HepG2 (cell line): ENCODE measurements at places on chromosomes 5 and 9. TPM values are rescaled to one million over a fixed set of nuclear protein-coding genes. Genes with fewer than 3 reads are reported as not detected.

SLC4A9 gene
- polyA plus RNA-seq = 0.05 TPM in 1 of 2 replicates, not detected in the other

TTC23L gene
- 0.37 and 0.54 TPM in 2 replicates for polyA plus RNA-seq

FOXD4L4 gene
- 0.10 and 0.15 TPM in 2 replicates for polyA plus RNA-seq

- no peak for DNase-seq
Observed at GRCh38 chr9:133207540-133208170, 1.4 kb downstream of the OBP2B start.

DNA sequence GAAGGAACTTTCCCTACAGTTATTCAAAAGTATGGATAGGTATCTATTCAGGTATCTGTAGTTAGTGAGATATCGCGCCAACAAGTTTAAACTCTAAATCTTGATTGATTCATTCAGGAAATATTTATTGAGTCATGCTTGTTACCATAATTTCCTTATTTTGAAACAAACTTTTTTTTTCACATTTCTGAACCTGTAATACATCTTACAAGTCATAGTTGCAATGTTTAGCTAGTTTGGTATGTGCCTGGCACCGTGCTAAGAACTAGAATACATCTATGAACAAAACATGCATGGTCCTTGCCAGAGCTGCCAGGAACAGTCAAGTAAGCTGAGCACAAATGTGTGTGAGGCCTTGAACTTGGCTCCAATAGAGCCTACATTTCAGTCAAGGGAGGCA is 226.4 kb downstream of the PCSK5 start:
- DNase-seq = no peak

- DNase-seq = no peak
Observed at GRCh38 chr9:81597419-81598122, 91.8 kb downstream of the TLE1 start.

GRCh38 chr5:97182571-97183099 is 412 bp downstream of the RIOK2 start:
- peak; percentile 44 for DNase-seq

DNA sequence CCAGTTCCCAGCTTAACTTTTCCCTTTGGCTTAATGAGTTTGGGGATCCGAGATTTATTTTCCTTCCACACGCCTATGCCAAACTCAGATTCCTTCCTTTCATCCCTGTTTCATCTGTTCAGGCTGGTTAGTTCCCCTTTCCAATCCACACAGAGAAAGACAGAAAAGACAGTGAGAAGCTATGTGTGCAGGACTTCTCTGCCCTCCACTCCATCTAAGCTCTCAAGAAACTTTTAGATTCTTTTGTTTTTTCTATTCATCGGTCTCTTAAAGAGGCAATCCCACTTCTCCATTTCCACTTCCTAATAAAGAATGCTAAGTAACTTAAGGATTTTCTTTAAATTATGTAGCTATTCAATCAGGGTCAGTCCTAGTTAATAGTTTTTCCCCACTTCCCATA is 11.2 kb downstream of the ITGA1 start:
- no peak for DNase-seq

RMRP gene
- polyA plus RNA-seq = 36.7 and 51.4 TPM in 2 replicates

- DNase-seq = no peak
Observed at GRCh38 chr9:124394167-124394566, 21.1 kb downstream of the PSMB7 start.

SPINK4 gene
- 2.0 and 3.4 TPM in 2 replicates for polyA plus RNA-seq

PDGFRB gene
- polyA plus RNA-seq = 15.3 and 21.0 TPM in 2 replicates

ADRB2 gene
- polyA plus RNA-seq = 0.01 TPM in 1 of 2 replicates, not detected in the other

DNA sequence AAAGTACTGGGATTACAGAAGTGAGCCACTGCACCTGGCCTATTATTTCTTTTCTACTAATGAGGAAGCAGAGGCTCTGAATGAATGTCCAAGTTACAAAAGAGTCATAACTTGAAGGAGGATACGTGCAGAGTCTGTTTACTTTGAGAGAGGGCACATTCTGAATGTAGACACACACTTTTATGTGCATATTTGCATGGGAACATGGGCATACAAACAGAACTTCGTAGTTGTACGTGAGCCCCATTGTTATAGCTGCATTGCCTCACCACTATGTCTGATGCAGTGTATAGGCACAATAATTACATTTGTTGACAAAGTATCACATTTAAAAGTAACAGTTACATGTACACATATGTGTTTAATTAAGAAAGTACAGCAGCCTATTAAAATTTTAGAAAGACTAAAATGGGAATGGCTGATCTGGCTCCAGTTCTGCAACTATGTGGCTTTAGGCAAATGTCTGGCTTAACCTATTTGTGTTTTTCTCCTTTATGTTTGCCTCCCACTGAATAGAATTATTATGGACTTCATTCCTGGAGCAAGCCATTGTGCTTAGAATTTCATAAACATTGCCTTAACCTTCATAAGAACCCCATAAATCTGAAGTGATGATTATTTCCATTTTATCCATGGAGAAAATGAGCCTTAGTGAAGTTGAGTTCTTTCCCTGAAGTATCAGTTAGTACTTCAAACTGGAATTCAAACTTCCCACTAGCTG is 3.0 kb upstream of the DPYSL3 start:
- DNase-seq = no peak

DNA sequence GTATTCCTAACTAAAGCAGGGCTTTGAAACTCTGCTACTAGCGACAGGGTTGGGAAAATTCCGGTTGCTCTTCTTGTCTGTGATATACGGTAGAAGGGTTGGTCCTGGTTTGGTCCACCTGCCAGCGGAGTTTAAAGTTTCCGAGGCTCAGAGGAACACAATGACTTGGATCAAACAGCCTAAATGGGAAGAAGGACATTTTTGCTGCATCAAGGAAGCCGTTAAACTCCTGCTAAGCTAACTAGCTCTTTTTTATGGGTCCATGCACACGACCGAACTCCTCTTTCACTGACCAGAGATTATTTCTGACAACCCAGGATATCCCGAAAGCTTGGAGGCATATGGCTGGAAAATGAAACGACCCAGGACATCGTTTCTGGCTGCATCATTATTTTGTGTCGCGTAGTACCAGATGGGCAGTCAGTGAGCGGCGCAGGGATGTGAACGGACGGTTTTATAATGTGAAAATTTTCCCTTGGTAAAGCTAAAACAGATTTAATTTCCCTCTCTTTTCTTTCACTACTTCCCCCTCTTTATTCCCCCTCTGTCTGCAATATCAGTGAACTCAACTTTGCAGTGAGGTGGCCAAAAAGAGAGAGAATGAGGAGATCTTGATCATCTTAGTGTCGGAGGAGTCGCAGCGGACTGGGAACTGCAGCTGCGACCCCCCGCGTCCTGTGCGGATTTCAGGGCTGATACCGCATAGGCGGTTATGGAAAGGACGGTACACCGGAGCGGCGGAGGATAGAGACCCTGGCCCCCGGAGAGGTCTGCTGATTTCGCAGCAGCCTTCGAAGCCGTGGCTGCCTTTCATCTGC is at the start of gene LURAP1L:
Gene LURAP1L (plus strand): TSS at position 160 of the 818 bp plus-strand sequence. CDS start 696 bp downstream, outside the sequence.
- DNase-seq = peak; percentile 70

- no peak for DNase-seq
Observed at GRCh38 chr9:250625-251024, 36.0 kb downstream of the DOCK8 start.

PCDHGA11 gene
- polyA plus RNA-seq = 0.04 and 0.05 TPM in 2 replicates

DNA sequence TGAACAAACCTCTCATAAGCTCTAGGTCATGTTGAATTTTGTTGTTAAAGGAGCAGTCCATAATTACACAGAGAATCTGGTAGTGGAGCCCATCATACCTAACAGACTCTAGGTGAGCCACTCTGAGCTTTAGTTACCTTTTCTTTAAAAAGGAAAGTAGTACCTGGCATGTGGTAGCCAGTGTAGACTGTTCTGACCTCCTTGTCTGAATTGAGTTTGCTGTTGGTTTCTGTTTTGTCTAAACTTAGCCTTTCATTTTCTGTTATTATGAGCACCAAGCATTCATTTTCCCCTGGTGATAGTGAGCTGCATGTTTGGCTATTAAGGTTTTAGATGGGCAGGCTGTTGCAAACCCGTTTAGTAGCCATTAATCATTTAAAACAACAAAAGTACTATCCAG is 112.2 kb downstream of the MAST4 start:
- no peak for DNase-seq

GRCh38 chr9:124479371-124479770 is 27.8 kb downstream of the NR5A1 start:
- no peak for DNase-seq

C5orf52 gene
- not detected in 2 replicates for polyA plus RNA-seq

TMEM167A gene
- 31.2 and 47.0 TPM in 2 replicates for polyA plus RNA-seq

DNA sequence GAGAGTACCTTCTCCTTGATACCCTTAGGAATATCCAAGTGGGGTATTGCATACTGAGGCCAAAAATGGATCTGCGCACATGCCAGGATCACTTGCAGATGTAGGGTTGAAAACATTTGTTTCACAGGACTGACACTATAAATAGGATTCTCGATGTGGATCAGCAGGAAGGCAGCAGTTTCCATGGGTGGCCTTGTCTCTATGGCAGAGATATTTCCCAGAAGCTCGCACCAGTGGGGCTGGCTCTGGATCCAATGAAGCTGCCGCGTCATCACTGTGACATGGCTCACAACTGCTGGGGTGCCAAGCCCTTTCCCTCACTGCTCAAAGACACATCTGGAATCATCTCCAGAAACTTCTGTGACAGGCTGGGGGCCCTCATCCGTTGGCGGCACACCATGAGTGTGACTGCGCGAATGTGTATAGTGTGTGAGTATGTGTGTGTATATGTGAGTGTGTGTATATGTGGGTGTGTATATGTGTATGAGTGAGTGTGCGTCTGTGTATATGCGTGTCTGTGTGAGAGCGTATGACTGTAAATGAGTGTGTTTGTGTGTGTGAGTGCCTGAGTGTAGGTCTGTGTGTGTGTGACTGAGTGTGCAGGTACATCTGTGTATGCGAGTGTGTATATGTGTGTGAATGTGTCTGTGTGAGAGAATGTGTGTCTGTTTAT is 182.5 kb downstream of the GAS1 start:
- no peak for DNase-seq

TICAM2 gene
- not detected in 2 replicates for polyA plus RNA-seq

FABP6 gene
- polyA plus RNA-seq = 0.13 TPM in 1 of 2 replicates, not detected in the other

- DNase-seq = no peak
Observed at GRCh38 chr5:157598350-157598936, 22.9 kb upstream of the ADAM19 start.

N4BP3 gene
- 0.13 and 0.17 TPM in 2 replicates for polyA plus RNA-seq

- DNase-seq = no peak
Observed at GRCh38 chr5:81006947-81007636, 46.9 kb downstream of the RASGRF2 start.

GRCh38 chr9:130766021-130766926 is 68.8 kb upstream of the ABL1 start:
- no peak for DNase-seq

- DNase-seq = no peak
Observed at GRCh38 chr9:123485216-123485615, 129.2 kb downstream of the CRB2 start.

- DNase-seq = no peak
Observed at GRCh38 chr9:115997923-115998322, 155.7 kb upstream of the PAPPA start.

- no peak for DNase-seq
Observed at GRCh38 chr5:135025730-135026644, 8.0 kb downstream of the PITX1 start.

PRLR gene
- 7.8 and 12.2 TPM in 2 replicates for polyA plus RNA-seq

FCN1 gene
- polyA plus RNA-seq = not detected in 2 replicates

GRCh38 chr9:87707805-87708506 is 18.0 kb upstream of the CTSL start:
- DNase-seq = no peak

EFNA5 gene
- not detected in 2 replicates for polyA plus RNA-seq

SLC1A3 gene
- 0.09 TPM in 1 of 2 replicates, not detected in the other for polyA plus RNA-seq

PCDHA9 gene
- polyA plus RNA-seq = 0.03 and 0.04 TPM in 2 replicates

- no peak for DNase-seq
Observed at GRCh38 chr9:69293156-69293555, 31.9 kb upstream of the ENTREP1 start.

IFNA21 gene
- not detected in 2 replicates for polyA plus RNA-seq

TRPM6 gene
- 0.01 and 0.03 TPM in 2 replicates for polyA plus RNA-seq

DNA sequence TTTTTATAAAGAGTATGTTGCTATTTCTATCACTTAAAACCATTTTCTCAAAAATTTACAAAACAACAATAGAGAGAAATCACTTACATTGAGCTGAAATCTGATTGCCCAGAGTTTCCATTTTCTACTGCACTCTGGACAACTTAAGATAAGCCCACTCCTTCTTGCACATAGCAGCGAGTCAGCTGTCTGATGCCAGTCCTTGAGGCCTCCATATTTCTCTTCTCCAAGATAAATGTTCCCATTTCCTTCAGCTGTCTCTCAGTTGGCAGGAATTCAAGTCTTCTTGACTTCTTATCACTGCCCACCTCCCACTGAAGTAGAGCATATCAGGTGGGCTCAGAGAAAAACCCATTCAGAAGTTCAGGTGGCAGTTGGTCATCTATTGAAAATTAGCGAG is 78.5 kb upstream of the PIP5K1B start:
- no peak for DNase-seq

- no peak for DNase-seq
Observed at GRCh38 chr5:115977988-115978387, 15.7 kb downstream of the LVRN start.

GRCh38 chr5:168612996-168613395 is 33.8 kb upstream of the PANK3 start:
- no peak for DNase-seq

- no peak for DNase-seq
Observed at GRCh38 chr9:136172412-136173079, 32.4 kb downstream of the LHX3 start.

- DNase-seq = no peak
Observed at GRCh38 chr5:129853588-129853987, 50.7 kb upstream of the CHSY3 start.

ATP10B gene
- not detected in 2 replicates for polyA plus RNA-seq

DNA sequence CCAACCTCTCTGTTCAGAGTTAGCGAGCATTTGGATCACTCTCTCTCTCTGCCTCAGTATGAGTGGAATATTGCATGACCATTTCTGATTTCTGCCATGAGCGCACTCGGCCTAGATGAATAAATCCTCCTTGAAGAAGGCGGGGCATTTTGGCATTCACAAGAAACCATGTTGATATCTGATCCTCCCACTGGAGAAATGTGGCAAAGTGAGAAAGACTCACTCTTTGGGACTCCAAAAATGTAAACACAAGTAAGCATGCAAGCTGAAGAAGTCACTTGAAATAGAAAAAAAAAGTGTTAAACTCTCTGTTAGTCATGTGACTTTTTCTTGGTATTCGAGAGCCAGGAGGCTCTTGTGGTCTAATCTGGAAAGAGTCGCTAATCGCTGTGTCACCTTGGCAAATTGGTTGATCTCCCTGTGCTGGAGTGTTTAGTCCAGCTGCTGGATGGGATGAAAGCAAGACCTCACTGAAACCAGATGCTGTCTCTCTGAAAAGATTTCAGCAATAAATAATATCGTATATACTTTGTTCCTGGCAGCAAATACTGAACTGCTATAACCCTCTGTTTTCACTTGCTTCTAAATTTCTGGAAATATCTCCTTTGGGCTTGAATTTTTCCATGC is 95.5 kb downstream of the GHR start:
- no peak for DNase-seq

DNA sequence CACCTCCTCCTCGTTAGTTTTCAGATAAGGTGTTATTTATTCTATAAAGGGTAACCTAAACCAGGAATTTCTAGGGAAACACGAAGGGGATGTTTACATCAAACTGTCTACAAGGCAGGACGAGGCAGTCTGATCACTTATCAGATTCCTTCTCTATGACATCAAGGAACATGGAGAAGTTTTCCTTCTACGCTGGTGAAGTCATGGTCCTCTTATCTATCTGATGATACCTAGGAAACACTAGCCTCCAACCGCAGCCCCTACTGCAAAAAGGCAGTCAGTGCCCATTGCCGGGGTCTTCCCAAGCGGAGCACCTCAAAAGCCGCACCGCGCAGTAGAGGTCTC is 1.5 kb downstream of the MPDZ start:
- DNase-seq = peak; percentile 11

JAKMIP2 gene
- 0.04 TPM in 2 replicates for polyA plus RNA-seq

- DNase-seq = no peak
Observed at GRCh38 chr5:156386976-156387375, 60.0 kb downstream of the SGCD start.
